IPS DF 6.9 (cell line): ENCODE measurements at places on chromosomes 2 and 18.

DNA sequence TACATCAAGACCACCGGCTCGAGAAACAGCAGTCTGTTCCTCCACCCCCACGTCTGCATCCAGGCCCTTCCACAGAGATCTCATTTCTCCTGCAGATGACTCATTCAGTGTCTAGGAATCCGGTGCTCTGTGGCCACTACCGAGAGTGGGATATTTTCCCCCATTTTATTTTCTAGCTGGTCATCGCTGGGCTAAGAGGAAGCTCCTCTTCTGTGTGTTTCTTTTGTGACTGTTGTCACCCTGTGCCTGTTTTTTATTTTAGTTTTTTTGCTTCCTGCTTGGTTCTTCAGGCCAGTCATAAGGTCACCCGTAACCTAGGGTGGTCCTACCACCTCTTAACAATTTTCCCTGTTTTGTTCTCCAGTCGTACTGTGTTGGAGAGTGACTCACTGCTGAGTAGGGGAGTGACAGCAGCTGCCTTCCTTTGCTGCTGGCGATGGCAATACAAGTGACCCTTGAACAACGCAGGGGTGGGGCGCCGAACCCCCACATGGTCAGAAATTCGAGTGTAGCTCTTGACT, 6.7 kb downstream of the RAMP1 start:
- DNase-seq, result no peak

DNA sequence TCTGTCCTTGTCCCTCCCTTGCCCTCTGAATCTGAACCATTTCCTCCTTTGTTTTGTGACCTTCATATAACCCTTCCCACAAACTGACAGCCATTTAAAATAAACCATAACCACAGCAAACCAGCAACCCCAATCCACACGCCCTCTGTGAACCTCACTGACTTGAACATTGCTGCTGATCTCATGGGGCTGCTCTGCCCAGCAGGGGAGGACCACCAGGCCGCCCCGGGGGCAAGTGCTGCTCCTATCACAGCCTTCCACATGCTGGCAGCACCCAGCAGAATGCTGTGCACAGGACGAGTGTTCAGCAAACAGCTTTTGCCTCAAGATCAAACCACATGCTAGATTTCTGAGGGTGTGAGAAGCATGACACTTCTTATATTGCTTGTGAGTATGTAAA, 73.9 kb upstream of the UXS1 start:
- no peak for DNase-seq

GRCh38 chr2:188727846-188728245, 246.3 kb upstream of the COL3A1 start:
- DNase-seq, result no peak

GRCh38 chr18:63552581-63552980, 10.4 kb downstream of the SERPINB12 start:
- DNase-seq, result no peak

DNA sequence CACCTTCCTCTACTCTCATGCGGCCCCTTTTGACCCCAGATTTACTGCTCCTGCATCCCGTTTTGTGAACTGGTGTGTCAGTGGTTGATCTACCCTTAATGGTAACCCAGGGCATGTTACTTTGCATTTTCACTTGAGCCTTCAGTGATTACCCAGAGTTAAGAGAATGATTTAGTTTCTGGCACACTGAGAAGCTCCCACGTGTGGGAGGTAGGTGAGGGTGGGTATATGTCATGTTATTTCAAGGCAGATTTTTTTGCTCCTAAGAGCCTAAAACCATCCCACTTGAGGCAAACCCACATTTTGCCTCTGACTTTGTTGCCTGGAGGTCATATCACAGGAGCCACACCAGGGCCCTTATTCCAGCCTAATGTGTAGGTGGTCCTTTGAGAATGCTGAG, 186.7 kb downstream of the CTIF start:
- DNase-seq, result no peak

DNA sequence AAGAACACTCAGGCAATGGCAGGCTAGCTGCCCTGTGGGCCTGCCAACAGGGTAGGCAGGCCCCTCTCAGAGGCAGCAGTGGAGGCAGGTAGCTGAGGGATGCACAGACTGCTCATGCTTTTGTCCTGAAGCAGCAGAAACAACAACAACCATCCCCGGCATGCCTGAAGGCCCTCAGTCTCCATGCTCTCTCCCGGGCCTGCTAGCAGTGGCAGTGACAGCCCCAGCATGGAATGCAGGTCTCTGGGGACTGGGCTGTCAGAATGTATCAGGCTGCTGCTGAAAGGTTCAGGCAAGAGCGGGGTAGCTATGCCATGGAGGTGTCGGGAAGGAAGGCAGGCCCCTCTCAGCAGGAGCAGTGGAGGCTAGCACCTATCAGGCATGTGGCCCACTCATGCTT, 209.8 kb downstream of the KCNJ3 start:
- DNase-seq, result no peak

DNA sequence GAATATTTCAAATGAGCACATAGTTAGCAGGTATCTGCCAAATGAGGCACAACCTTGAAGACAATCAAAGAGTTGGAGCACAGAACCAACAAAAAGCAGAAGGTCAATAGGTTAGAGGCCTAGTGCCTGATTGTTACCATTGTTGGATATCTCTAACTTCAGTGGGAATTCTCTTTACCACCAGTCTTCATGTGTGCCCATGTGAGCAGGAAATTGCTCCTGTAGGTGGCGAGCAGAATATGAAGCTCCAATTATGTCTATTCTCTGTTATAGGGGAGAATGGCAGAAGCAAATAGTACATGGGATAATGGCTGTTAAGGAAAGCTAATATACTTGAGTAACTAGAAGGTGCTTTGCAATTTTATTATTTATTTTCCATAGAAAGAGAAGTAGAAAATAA, 14.9 kb upstream of the ZNF385B start:
- no peak for DNase-seq

DNA sequence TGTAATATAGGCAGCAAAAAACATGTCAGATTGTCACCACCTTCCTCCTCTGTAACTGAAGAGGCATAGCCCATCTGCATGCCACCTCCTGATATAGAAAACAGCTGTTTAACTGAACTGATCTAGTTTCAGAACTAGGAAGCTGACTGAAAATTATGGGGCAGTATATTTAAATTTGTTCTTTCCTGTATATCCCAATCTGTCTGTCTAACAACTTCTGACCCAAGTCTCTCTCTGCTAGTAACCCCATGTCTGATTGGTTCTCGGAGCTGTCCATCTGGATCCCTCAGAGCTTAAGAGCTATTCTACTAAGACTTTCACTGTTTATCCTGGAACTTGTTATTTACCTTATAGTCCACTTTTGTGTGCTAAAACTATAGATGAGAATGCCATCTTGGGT, 68.2 kb upstream of the SLC35G4 start:
- DNase-seq, result no peak

GRCh38 chr2:142767847-142768246, 109.6 kb upstream of the KYNU start:
- DNase-seq, result no peak

GRCh38 chr18:44458777-44459176, 221.9 kb upstream of the SETBP1 start:
- DNase-seq, result no peak

- DNase-seq, result no peak
These were observed 315.4 kb downstream of the CDH2 start for GRCh38 chr18:27861539-27861938.

DNA sequence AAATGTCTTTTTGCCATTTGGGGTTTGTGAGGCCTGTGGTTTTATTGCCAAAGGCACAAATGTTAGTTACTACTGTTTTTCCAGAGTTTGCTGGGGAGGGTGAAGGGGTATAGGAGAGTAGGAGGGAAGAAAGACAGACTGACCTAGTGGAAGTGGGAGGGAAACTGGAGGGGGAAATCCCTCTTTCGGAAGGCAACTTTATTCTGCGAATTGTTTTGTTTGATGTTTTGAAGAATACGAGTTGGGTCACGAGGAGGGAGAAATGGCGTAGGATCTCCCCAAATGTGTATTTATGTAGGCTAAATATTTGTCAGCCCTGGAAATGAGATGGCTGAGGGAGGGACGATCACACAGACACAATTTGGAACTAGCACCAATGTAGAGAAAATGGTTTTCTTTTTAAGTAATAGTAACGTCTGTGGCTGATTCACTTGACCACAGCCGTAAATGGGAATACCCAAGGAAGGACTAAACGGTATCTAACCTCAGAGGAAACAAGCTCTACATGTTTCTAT, 172.3 kb downstream of the ICOS start:
- no peak for DNase-seq
